ENCODE measurements at places on chromosomes 2 and 18. TPM values are rescaled to one million over a fixed set of nuclear protein-coding genes. Genes with fewer than 3 reads are reported as not detected.

DNA sequence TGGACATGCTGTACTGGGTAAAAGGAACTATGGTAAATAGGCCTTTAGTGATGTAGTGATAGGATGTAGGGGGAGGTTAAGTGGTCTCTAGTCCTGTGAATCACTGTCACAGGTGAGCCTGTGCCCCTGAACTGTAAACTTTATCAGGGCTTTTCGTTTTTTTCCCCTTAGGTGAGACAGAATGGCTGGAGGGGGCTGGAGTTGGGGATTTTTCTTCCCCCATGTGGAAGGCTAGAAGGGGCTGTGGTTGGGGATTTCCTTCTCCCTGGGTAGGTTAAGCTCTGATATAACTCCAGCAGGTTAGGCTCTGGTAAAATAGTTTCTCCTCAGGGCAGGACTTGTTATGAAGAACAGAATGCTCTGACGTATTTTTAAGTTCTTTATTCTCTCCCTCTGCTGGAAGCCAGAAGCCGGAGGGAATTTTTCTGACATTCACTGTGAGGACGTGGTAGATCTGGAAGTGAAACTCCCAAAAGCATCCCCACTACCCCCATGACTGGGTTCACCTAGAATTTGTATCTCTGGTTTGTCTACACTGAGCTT, 28.5 kb downstream of the PIKFYVE start:
- DNase-seq: no peak

- no peak for DNase-seq
Observed at GRCh38 chr18:54004828-54005227, 219.6 kb downstream of the MBD2 start.

GRCh38 chr2:19474128-19474527, 115.7 kb upstream of the OSR1 start:
- DNase-seq: peak; percentile 55

DNA sequence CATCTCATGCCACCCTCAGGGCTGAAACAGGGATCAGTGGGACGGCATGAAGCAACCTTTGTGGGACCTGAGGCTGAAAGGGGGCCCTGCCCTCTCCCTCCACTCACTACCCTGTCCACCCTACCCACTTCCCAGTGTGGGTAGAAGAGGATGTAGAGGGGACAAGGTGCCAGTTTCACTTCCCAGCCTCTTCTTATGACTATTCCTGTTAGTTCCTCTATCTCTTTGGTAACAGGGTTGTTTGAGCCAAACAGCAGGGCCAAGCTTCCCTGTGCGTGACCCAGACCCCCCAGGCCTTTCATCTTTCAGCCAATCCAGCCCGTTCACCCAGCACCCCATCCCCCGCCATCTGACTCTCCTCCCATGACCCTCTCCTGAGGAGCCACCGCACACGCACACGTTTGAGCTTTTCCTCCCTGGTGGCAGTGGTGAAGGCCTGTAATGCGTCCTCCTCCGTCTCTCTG, 82.3 kb downstream of the STPG4 start:
- DNase-seq: no peak

GRCh38 chr18:7395566-7395965, 164.7 kb downstream of the LRRC30 start:
- no peak for DNase-seq

- peak; percentile 54 for DNase-seq
Observed at GRCh38 chr2:231104115-231104713, 20.6 kb downstream of the HTR2B start.

CTLA4 gene
- polyA plus RNA-seq: 12.3 TPM

DNA sequence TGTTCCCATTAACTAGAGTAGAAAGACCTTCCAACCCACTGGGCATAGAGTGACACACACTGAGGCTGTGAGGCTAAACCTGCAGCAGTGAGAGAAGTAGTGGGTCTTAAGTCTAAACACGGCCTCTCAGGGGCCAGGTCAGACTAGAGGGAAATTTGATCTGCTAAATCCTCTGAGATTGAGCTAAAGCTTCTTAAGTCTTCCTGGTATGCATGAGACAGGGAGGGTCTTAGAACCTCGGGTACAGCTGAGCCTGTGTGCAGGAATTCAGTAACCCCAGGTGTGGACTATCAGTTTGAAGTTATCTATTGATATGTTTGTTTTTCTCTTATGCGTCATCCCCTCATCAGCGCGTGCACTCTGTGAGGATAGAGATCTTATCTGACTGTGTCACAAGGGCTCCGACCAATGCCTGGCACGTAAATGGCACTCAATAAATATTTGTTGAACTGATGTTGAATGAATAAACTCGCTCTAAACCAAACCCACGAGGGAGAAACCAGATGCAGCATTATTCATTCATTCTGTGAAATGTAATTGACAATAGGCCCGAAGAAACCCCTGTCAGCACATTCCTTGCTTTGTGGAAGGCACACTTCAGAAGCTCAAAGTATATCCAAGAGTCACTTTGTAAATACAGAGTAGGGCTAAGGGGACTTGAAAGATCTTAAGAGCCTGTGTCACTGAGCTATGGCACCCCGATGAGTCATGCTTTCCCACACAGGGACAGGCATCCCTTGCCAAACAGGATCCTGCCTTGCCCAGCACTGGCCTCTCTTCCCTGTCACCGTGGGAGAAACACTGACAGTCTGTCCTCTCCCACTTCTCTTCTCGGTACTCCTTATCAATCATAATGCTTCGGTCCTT, 21.7 kb upstream of the RAB10 start:
- DNase-seq: no peak

- no peak for DNase-seq
Observed at GRCh38 chr2:5849562-5849961, 157.4 kb downstream of the SOX11 start.

DNA sequence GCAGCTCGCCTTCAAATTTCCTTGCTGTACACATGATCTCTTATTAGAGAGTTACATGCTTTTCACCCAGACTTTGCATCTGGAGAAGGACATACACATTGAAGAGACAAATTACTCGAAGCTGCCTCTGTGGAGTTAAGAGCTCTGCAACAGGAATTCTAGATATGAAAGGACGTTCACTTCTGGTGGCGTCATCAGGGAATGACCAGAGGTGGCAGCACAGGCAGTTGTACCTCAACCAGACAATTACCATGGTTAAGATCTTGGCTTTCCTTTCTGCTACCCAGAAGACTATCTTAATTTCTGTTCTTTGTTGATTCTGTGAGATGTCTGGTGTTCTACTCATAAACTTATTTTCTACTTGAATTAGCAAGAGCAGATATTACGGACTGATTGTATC, 39.1 kb upstream of the MC4R start:
- no peak for DNase-seq

GRCh38 chr2:220980966-220981675, 591.0 kb downstream of the EPHA4 start:
- DNase-seq: no peak

GRCh38 chr18:61596296-61596695, 263.1 kb downstream of the CDH20 start:
- DNase-seq: no peak

DNA sequence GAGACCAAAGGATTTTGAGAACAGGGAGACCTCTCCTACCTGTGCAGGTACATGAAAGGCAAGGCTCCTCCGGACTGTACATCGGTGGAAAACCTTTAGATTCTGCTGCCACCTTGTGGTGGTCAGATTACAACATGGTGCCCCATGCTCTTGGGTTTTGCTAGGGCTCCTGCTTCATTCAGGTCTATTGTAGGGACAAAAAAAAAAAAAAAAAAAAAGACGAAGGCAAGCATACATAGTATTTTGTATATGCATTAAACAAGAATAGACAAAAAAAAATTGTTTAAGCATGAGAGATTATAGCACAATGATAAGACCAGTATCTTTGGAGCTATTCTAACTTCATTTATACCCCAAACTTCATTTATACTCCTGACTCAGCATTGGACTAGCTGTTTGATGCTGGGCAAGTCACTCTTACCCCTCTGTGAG, 27.4 kb upstream of the SPR start:
- DNase-seq: peak; percentile 35

DNA sequence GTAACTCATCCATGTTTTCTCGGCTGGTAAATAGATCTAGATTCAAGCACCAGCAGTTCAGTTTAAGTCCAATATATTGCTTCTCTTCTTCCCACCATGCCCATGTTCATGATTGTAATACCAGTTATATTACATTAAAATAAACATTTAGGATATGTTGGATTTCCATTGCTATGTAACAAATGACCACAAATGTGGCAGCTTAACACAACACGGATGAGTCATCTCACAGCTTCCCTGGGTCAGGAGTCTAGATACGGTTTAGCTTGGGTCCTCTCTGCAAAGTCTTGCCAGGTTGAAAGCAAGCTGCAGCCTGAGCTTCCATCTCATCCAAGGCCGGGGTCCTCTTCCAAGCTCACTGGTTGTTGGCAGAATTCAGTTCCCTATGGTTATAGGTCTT, 39.4 kb upstream of the SMAD2 start:
- DNase-seq: no peak

RASGRP3 gene
- polyA plus RNA-seq: 8.2 TPM

DNA sequence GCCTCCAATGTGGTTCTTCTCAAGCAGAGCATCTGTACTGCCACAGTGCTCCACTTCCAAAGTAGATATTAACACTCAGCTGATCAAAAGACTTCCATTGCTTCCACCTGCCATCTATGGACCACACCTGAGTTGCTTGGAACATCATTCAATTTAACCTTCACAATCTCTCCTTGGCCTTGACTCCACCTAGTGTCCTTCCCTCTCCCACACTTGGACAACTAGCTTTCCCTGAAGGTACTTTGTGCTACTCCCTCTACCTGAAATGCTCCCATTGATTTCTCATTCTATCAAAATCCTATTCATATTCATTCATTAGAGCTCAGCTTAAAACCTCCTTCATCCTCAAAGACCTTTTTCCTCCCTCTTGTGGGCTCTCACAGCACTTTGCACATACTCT, 48.7 kb downstream of the SOWAHC start:
- DNase-seq: no peak

C2orf80 gene
- 0.07 TPM for polyA plus RNA-seq

TUBA3E gene
- polyA plus RNA-seq: 0.82 TPM

- no peak for DNase-seq
Observed at GRCh38 chr2:1685957-1686783, 58.1 kb downstream of the PXDN start.

GRCh38 chr18:5417342-5417741, 121.8 kb upstream of the ZBTB14 start:
- DNase-seq: no peak

- no peak for DNase-seq
Observed at GRCh38 chr2:240436683-240437550, 1.5 kb downstream of the GPC1 start.

DNA sequence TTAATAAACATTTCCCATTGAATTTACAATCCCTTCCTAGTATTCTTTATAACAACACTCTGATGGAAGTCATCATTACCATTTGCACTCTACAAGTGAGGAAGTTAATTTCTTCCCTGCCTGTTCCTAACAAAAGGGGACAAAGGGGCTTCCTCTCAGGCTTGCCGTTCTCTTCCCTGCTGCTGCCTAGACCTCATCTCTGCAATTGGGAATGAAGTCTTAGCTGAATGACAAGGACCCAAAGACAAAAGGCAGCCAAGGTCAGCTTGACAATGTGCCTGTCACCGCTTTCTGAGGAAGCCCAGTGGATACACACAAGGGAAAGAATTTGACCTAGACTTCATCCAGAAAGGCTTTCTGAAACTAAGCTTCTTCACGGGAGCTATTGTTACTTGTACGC, 416.4 kb downstream of the CMPK2 start:
- no peak for DNase-seq

GRCh38 chr2:72173640-72174321, 26.1 kb upstream of the CYP26B1 start:
- no peak for DNase-seq

DNA sequence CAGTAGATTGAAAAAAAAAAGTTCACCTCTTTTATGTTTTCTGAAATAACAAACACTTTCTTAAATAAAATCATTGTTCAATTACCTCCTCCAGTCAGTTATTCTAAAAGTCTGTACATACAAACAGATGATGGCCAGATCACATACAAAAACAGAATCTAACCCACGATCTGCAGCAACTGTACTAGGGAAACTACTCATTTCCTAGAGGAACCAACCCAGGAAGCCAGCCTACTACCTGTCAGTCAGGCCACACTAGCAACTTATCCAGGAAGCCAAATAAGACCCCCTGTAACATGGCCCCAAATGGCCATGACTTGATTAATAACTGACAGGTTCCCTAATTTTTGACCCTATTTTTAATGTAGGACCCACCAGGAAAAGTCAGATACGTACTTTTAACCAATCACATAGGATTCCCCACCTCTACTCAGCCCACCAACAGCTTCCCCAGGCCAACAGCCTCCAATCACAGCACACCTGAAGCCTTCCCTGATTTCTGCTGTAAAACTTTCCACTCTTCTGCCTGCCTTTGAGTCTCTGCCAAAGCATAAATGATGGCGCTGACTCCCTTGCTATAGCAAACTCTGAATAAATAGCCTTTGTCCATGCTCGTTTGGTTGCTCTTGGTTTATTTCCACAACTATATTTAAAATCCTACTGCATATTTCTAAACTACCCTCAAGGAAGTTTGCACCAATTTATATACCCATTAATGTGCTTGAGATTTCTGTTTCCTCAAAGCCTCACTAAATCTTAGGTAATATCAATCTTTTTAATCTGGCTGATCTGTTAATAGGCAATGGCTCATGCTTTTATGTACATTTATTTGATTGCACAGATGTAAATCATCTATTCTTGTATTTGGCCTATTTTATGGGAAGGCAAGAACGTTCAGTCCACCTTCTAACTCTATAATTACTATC, 486.4 kb downstream of the FBXO15 start:
- no peak for DNase-seq
